Hepatocyte (in vitro differentiated cells): ENCODE measurements at places on chromosomes 12 and 14.
A peak's percentile ranks its signal among the peaks of the same experiment; 100 is the strongest.

GRCh38 chr12:111010061-111010460, 89.7 kb upstream of the MYL2 start:
- DNase-seq: no peak

GRCh38 chr12:96501908-96502307, 12.5 kb downstream of the CFAP54 start:
- no peak for DNase-seq

DNA sequence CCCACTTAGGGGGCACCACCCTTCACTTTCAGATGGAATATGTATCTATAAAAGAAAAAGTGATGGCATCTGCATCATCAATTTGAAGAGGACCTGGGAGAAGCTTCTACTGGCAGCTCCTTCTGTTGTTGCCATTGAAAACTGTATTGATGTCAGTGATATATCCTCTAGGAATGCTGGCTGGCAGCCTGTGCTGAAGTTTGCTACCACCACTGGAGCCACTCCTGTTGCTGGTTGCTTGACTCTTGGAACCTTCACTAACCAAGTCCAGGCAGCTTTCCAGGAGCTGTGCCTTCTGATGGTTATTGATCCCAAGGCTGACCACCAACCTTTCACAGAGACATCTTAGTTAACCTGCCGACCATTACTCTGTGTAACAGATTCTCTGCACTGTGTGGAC, 44.7 kb downstream of the RIMKLB start:
- no peak for DNase-seq

GRCh38 chr12:100197486-100197885, 3.1 kb upstream of the ACTR6 start:
- DNase-seq: no peak

- DNase-seq: peak; percentile 62
These were observed 3.2 kb downstream of the MSI1 start for GRCh38 chr12:120365675-120366340.

DNA sequence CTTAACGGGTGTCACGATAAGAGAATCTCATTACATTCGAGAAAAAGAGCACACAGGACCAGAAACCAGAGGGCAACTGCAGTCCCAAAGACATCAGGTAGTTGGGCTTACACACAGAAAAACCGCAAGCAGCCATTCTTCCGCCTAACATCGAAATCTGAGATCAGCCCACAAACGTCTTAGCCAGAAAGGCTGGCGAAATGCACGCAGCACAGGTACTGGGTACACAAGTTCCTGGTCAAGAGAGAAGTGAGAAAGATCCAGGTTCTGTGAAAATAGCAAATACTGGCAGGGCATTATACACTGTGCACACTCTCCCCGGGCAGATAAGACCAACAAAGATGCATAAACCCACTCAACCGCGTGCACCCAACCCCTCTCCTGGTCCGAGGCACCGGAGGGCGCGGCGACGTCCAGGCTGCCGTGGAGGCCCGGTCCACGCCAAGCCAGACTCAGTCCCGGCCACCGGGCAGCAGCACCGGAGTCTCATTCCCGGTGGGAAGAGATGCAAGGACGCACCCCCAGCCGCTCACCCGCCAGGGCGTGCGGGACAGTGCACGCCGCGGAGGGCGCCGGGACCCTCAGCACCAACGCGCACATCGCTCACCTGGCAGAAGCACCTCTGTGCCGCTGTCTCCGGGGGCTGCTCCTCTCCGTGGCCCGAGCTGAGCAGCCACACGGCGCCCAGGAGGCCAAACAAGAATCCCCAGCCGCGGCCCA, 437 bp downstream of the ERO1A start:
- DNase-seq: peak; percentile 49

DNA sequence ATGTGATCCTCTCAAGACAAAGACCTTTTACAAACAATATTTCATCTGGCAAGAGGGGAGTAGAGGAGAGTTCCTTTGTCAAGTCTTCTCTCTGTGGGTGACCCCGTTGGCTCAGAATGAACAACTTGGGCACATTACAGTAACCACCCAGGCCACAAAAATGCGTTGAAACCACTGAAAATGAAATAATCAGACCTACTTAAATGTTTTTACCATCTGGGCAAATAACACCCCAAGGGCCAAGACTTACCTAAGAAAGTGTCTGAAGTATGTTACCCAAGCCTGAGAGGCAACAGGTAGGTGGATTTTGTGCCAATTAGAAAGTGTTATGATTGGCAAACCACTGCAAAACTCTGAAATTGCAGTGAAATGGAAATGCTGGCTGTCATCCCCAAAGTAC, 1.3 kb downstream of the TC2N start:
- no peak for DNase-seq

DNA sequence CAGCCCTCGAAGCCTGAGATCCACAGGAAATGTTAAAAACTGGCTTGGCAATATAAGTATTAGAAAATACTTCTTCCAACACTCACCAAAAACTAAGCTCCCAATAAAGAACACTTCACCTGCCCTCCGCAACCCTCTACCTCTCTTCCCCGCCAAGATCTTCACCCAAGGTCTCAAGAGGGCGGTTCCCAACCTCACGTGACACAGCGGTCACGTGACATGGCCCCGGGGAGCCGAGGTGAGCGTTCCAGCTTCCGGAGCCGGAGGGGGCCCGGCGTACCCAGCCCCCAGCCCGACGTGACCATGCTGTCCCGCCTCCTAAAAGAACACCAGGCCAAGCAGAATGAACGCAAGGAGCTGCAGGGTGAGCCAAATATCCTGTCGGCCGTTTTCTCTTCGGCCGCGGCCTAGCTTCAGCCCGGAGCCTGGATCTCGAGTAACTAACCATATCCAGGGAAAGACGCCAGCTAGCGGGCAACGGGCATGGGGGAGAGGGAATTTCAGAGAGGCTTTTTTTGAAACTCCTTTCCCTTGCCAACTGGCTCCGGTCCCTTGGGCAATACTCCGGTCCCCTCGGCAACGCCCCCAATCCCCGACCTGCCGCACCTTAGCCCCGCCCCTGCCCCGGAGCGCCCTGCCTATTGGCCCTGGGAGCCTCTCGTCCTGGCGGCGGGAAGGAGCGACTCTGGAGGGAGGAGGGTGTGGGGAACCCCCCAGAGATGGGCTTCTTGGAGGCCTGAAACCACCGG, at the start of gene BLOC1S1:
Gene BLOC1S1, plus strand, starts transcription at position 214 of the 749 bp plus-strand sequence. Its CDS starts 6 bp downstream, at position 220.
- peak; percentile 95 for DNase-seq

DNA sequence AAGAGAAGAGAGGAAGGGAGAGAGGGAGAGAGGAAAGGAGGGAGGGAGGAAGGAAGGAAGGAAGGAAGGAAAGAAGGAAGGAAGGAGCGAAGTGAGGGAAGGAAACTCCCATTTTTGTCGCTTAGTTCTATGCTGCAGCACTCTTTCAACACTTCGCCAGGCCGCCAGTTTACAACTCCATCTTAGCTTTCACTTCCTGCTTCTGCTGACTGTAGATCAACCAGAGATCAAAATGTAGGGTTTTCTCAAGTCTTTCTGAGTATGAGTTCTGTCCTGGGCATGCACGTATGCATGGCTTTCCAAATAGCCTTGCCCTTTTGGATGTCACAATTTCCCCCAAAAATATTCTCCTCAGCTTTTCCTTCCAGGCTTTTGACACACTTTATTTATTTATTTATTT, 723.4 kb downstream of the TRHDE start:
- no peak for DNase-seq

- no peak for DNase-seq
These were observed 3.5 kb downstream of the XRCC3 start for GRCh38 chr14:103711516-103712431.

DNA sequence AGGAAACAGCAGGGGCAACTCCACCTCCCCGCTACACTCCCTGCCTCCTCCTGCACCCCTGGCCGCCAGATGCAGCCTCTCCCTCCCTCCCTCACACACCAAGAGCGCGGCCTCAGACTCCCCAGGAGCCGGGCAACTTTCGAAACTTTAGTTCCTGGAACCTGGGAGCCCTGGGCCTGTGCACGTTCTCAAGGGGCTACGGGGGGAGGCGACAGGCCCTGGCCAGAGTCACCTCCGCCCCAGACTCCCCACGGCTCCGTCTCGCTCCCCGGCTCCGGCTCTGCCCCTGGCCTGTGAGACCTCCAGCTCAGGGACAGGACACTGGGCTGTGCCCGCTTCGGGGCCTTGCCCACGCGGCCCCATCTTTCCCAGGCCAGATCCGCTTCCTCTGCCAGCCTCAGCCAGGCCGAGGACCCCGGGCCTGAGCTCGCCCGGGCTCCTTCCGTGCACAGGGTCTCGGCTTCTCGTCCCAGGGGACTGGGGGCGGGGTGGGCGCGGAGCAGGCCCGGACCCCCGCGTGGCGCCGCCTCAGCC, 5.5 kb downstream of the AMN start:
- peak; percentile 56 for DNase-seq

DNA sequence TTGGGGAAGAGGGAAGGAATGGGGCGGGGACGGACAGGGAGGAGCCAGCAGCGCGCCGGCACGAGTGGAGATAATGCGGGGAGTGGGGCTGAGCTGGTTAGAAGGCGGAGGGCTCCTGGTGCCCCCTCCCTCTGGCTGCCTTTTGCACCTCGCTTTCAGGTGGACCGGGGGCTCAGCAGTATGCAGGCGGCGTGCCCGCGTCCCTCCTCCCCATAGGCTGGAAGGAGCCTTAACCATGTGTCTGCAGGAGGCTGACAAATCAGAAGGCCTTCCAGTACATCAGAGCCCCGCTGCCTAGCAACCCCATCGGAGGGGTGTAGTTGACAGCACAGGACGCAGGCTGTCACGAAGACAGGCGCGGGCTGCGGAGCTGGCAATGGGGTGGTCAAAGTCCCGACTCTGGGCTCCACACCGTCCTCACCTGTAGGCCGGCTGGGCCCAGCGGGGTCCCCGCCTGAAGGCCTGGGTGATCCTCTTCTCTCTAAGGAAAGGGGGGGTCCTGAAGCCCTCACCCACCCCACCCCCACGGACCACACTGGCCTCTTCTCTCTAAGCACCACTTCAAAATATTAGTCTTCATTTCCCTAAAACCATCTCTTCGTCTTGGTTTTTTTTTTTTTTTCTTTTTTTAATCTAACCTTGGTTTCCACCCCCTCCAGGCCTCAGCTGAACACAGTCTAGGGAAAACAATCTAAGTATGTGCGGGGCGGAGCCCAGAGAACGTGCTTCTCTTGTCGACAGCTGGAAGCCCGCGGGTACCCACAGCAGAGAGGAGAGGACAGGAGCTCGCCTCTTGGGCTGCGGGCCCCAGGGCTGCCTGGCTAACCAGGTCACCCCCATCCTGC, 44.5 kb downstream of the KDM2B start:
- peak; percentile 85 for DNase-seq

GRCh38 chr14:102212356-102212755, 72.7 kb downstream of the WDR20 start:
- DNase-seq: no peak

GRCh38 chr12:104828015-104828414, 130.1 kb downstream of the SLC41A2 start:
- no peak for DNase-seq

- no peak for DNase-seq
These were observed 33.3 kb downstream of the CACNA2D4 start for GRCh38 chr12:1885082-1885596.

- DNase-seq: peak; percentile 97
These were observed at the start of gene IPO4 for GRCh38 chr14:24188251-24189058. TSS of gene IPO4 (minus strand) at chr14:24188816. CDS start at chr14:24188787, 29 bp downstream.

DNA sequence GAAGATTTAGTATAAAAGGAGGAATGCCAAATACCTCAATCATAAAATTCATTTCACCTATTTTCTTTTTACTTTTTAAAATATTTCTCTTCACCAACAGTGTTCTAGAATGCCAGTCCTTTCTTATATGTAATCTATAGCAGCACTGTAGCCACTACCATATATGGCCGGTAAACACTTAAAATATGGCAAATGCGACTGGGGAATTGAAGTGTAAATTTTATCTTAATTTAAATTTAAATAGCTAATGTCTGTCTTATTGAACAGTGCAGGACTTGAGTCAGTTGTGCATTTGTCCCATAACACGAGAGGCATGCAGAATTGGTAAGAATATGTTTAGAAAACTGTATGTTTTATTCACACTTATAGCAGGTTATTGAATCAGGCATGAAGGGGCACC, 50.1 kb downstream of the WASHC4 start:
- DNase-seq: no peak

DNA sequence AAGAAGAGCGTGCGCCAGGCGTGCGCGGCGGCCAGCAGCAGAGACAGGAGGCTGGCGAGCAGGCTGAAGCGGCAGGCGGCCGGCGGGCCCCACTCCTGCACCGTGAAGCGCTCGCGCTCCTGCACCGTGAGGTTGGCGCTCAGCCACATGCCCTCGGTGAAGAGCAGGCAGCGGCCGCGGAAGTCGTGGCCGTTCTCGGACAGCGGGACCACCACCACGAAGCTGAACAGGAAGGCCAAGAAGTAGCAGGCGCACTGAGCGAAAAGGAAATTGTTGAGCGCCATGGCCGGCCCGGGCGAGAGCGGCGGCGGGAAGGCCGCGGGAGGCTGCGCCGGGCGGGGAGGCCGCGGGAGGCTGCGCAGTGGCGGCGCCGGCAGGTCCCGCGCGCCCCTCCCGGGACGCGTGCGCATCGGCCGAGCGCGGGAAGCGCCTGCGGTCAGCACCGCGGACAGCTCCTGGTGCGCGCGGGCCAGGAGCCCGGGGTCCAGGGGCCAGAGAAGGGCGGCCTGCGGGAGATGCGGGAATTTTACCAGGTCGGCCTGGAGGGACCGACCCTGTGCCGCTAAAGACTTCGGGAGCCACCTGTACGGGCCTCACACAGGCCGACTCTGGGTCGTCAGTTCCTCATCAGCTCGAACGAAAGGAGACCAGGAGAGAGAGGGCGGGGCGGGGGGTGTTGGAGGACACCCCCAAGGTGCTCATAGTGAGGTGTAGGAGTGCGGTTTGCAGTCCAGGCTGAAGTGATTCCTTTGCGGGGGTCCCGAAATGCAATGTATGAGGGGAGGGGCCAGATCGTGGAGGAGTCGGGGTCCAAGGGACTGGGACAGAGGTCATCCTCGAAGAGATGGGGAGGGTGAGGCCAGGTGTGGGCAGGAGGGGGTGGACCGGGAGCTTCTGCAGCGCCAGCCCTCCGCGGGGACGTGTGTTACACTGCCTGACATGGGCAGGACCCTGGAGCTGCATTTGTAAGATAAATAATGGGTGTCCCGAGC, at the start of gene TMEM179:
Gene TMEM179, minus strand, starts transcription at position 315 of the 992 bp plus-strand sequence. Its CDS starts 31 bp downstream, at position 284.
- peak; percentile 85 for DNase-seq

DNA sequence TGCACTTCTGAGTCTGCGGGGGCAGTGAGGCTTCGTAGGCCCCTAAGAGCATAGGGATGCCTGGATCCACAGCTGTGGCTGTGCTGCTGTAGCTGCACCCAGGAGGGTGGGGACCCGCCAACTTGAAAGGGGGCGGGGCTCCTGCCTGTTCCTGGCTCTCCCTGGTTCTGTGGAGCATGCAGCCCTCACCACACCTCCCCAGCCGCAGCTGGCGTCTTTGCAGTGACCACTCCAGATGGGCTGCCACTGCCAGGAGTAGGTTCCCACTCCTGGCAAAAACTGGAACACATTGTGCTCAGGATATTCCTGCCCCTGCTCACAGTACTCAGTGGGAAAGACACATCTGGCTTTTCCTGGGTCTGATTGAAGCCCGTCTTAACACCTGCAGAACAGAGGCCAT, 35.8 kb downstream of the TIMELESS start:
- DNase-seq: no peak

- DNase-seq: no peak
These were observed 1.4 kb downstream of the ZNF385A start for GRCh38 chr12:54383041-54383609.
